GM23248 (cell line): ENCODE measurements at places on chromosomes 4 and X. TPM values are rescaled to one million over a fixed set of nuclear protein-coding genes. Genes with fewer than 3 reads are reported as not detected.

Gene CYSLTR1
- total RNA-seq = not detected in 2 replicates

DNA sequence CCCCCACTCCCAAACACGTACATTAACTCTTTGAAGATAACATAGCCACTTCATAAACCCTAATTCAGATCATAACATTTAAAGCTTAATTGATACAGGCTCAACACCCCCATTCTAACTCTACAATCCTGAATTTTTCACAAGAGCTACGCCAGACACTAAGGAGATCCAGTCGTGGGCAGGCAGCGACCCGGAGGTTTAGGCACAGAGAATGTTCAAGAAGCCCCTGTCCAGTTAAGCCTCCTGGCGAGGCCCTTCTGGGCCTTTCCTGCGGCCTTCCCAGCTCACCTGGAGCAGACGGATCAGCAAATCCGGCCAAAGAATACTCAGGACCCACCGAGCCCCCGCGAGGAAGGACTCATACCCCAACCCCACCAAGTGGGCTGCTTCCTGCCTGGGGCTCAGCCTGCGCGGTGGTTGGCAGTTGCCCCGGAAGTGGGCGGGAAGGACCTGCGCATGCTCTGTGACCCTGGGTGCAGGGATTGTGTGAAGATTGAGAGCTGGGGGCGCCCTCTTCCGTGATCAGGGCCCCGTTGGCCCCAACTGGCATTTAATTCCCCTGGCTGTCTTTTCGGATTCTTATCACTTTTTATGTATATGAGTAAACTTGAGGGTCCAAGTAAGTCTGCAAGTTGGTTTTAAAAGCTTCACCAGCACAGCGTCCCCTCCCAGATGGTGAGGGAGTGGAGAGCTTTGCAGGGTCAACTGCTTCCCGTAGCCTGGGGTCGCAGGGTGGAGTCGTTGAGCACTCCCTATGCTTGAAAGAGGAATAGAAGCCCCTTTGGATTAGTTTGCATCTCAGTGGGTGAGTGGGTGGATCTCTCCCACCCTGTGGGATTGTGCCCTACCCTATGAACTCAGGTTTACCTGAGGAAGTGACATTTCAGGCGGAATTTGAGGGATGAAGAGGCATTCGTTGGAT is at the start of gene TRIM61:
Gene TRIM61 (minus strand): TSS at position 415 of the 922 bp plus-strand sequence. CDS start 7,655 bp downstream, outside the sequence.
- DNase-seq = no peak

Gene DOCK11
- 15.6 and 21.9 TPM in 2 replicates for total RNA-seq

DNA sequence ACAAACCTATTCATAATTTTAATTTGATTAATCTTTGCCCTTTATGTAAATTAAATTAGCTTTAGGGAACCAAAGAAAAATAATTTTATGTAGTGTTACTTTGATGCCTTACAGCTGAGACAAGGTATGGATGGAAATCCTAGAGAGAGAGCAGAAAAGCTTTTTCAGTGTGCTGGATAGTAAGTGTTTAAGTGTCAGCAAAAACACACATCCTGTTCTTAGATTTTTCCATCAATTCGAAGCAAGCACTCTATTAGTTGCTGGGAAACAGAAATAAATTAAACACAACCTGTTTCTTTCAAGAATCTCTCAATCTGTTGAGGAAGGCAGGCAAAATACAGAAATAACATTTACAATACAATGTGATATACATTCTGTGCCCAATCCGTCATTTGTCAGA is 327.8 kb downstream of the GALNTL6 start:
- DNase-seq = no peak

Gene GPR173
- total RNA-seq = 0.86 and 2.7 TPM in 2 replicates

Gene CCDC120
- 0.22 TPM in 1 of 2 replicates, not detected in the other for total RNA-seq

GRCh38 chrX:12383196-12383595 is 244.9 kb downstream of the FRMPD4 start:
- no peak for DNase-seq

DNA sequence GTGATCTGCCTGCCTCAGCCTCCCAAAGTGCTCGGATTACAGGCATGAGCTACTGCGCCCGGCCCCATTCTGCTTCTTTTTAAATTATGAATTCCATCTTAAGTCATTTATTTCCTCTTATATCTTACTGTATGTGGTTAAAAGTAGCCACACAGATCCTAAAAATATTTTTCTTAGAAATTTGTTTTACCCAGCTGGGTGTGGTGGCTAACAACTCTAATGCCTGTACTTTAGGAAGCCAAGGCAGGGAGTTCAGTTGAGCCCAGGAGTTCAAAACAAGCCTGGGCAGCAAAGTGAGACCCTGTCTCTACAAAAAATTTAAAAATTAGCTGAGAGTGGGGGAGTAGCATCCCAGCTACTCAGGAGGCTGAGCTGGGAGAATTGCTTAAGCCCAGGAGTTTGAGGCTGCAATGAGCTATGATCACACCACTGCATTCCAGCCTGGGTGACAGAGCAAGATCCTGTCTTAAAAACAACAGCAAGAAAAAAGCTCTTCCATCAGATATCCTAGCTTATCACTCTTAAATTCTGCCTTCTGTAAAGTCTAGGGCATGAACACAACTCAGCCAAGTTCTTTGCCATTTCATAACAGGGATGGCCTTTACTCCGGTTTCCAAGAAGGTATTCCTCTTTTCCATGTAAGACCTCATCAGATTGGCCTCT is 15.1 kb upstream of the AFF1 start:
- DNase-seq = peak; percentile 34

DNA sequence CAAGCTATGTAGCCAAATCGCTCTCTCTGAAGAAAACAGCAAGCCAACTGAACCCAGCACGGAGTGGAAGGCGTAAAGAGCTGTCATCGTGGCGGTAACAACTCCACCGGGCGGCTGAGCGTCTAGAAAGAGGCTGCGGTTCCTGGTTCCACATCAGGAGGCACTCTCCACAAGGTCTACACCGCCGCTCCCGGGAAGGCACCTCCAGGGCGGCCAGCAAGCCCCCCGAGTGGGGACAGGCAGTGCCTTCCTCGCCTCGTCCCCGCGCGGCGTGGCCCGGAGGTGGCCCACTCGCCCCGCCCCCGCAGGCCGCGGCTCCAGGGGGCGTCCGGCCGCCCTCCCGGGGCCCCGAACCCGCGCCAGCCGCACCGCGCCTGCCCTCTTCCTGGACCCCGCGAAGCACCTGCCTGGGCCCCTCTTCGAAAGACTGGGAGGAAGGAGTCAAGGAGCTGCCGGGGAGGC is 755 bp downstream of the KLHL8 start:
- peak; percentile 76 for DNase-seq

Gene SORCS2
- total RNA-seq = 1.4 and 4.3 TPM in 2 replicates

GRCh38 chr4:11431111-11431510 is 2.4 kb upstream of the HS3ST1 start:
- no peak for DNase-seq

Gene H2AZ1
- total RNA-seq = 189 and 327 TPM in 2 replicates

Gene TLR1
- not detected in 2 replicates for total RNA-seq

DNA sequence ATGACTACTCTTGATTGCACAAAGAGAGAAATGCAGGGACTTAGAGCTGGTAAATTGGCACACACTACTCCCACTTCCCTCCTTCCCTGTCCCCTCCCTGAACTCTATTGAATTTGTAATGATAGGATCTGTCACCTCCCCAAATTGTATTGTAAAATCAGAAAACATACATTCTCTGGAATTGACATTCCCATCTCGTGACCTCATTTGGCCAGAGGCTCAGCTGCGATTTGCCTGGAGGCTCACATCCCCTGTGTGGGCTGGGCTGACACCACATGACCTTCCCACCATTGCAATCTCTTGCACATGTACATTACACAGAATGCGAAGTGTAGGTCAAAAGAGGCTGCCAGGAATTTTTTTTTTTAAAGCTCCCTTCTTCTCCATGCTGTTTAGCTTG is 172.1 kb downstream of the MID1IP1 start:
- DNase-seq = peak; percentile 3

GRCh38 chrX:57282568-57282967 is 3.9 kb upstream of the FAAH2 start:
- no peak for DNase-seq

DNA sequence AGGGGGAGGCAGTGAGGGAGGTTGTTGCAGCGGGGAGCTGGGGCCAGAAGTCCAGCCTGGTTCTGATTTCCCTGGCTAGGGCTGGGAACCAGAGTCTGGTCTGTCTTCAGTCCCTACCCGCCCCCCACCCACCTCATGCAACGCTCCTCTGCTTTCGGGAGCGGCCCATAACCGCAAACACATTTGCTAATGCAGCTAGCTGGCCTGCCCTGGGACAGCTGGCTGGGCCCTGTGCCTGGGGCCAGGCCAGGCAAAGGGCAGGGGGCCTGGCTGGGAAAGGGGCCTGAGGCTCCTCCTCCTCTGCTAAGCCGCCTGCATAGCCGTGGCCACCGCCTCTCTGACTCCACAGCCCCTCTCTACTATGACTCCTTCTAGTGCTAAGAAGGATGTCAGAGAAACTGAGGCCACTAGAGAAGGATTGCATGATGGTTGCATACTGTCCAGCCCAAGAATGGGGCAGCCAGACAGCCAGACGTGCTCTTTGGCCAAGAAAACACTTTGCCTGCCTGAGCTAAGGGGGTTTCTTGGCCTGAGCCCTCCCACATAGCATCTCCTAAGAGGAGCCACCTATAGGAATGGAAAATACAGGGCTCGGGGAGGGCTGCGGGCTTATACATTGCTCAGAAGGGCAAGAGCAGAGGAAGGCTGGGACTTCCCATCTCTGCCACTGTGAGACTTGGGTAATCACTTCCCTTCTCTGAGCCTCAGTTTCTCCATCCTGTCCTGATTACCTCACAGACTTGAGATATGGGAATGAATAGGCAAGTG is 76.9 kb downstream of the PJA1 start:
- DNase-seq = peak; percentile 20

Gene CHIC1
- 7.9 and 10.4 TPM in 2 replicates for total RNA-seq

Gene PDE6B
- total RNA-seq = 0.11 and 0.13 TPM in 2 replicates

Gene RBMX
- total RNA-seq = 217 and 254 TPM in 2 replicates

GRCh38 chrX:69093960-69094871 is 71.0 kb downstream of the PJA1 start:
- peak; percentile 67 for DNase-seq

DNA sequence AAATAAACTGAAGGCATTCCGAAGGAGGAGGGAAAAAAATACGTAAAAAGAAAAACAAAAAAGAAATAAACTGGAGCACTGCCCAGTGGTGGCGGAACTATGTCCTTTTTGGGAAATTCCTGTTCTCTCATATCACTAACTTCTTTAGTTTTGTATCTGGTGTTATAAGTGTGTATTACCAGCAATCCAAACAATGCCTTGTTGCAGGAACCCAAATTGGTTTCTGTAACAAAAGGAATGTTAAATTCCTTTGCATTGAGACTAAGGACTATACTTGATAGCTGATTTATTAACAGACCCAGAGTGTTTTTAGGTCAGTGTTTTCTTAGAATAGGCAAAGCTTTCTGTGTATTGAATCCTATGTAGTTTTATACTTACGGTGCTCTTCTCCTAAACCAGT is 6.6 kb downstream of the CCNG2 start:
- DNase-seq = no peak

Gene CDK16
- total RNA-seq = 89.5 and 97.8 TPM in 2 replicates

Gene BCAP31
- 180 and 187 TPM in 2 replicates for total RNA-seq

Gene GPRASP2
- total RNA-seq = 16.4 and 20.7 TPM in 2 replicates

Gene IQSEC2
- total RNA-seq = 10.2 and 11.8 TPM in 2 replicates

DNA sequence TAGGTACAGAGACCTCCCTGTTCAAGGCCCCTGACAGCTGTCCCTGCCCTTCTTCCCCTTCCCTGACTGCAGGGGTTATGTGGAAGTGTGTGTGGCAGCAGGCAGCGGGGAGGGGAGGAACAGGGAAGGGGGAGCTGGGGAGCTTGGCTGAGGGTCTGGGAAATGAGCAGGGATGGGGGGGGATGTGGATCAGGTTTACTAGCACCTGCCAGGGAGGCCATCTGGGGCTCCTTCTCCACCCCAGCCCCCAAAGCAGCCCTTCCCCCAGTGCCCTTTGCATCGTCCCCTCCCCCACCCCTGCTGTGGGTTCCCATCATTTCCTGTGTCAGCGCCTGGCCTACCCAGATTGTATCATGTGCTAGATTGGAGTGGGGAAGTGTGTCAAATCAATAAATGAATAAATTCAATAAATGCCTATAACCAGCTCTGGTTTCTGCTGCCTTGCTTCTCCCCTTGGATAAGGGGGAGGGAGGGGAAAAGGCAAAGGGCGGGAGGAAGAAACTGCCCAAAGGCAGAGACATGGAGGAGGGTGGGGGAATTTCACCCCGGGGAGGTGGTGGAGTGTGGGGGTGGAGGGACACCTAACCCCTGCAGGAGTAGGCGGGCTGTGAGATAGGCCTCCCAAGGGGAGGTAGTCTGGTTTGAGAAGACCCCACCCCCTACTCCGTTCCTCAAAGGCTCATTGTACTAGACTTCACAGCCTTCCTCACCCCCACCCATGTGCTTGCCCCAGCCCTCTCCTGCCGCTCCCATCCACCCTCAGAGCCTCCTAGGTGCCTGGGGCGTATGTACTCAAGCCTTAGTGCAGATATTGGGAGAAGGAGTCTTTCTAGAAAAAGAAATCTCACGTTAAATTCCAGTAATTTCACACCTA is 3.2 kb downstream of the CXorf65 start:
- peak; percentile 14 for DNase-seq

Gene CT55
- not detected in 2 replicates for total RNA-seq

- DNase-seq = peak; percentile 49
Measured at GRCh38 chr4:141788169-141788915, 152.0 kb downstream of the IL15 start.

GRCh38 chrX:45515262-45516215 is 314.9 kb upstream of the DIPK2B start:
- DNase-seq = peak; percentile 94

GRCh38 chr4:56271131-56271530 is 116.2 kb downstream of the AASDH start:
- DNase-seq = no peak

DNA sequence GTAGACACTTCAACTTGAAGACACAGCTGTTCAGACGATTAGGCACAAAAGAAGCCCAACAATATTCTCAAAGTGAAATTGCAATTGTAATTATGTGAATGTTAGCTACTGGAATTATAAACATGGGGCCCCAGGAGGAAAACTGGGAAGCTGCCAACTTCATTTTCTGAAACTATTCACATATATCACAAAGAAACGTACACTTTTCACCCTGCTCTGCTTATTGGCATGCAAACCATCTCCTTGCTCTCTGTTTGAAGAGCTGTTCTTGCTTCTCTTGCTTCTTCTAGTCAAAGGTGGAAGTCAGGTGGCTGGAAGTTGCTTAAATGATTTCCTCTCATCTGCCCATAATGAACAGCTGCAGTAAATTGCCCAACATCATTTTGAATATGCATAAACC is 320.1 kb downstream of the CFAP299 start:
- no peak for DNase-seq

Gene HELT
- not detected in 2 replicates for total RNA-seq

DNA sequence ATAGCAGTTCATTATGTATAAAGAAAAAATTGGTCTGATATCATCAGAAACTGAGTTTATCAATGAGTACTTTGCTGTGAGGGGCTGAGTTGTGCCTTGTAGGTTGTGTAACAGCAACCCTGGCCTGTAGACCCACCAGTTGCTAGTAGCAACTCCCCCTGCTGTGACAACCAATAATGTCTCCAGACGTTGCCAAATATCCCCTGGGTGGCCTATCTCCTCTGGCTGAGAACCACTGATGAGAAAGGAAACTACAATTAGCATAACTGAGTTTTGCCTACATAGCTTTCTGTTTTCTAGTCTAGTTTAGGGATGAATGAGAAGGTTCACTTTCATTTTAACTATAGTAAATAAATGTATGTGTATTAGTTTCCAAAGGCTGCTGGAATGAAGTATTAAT is 234.1 kb downstream of the CPE start:
- DNase-seq = no peak

GRCh38 chr4:95167805-95168204 is 381.0 kb downstream of the UNC5C start:
- DNase-seq = peak; percentile 29

- peak; percentile 80 for DNase-seq
Measured at GRCh38 chr4:26459054-26459755, 31.1 kb downstream of the CCKAR start.

GRCh38 chr4:53702334-53703266 is 111.3 kb upstream of the LNX1 start:
- DNase-seq = peak; percentile 86

GRCh38 chr4:79199743-79200142 is 126.1 kb downstream of the NAA11 start:
- DNase-seq = no peak

Gene HELQ
- total RNA-seq = 6.6 and 7.2 TPM in 2 replicates
